ENCODE measurements at places on chromosomes 4 and X.

DNA sequence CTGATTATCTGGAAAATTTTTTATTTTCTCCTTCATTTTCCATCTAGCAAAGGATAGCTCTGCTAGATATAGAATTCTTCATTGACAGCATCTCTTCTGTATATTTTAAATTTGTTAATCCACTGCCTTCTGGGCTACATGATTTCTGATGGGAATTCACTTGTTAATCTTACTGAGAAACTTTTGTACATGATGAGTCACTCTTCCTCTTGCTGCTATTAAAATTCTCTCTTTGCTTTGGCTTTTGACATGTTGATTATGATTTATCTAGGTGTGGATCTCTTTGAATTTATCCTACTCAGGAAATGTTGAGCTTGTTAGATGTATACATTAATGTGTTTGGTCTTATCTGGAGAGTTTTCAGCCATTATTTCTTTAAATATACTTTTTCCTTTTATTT lies 27.5 kb downstream of the OR13H1 start:
- DNase-seq: no peak

DNA sequence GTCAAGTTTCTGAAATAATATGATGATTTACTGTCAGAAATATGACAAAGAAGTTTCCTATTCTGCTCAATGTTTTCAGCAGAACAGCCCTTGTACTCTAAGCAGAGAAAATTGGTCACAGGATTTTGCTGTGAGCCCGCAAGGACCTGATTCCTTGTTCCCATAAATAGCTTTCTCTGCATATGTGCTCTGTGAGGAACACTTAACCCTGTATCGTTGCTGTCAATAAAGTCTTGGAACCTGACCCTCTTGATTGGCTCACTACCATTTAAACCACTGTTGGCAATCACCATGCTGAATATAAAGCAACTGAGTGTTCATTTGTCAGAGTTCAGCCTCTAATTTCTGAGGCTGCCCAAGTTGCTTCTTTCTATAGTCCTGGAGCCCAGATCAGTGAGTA lies 158.2 kb upstream of the NOCT start:
- DNase-seq: no peak

DNA sequence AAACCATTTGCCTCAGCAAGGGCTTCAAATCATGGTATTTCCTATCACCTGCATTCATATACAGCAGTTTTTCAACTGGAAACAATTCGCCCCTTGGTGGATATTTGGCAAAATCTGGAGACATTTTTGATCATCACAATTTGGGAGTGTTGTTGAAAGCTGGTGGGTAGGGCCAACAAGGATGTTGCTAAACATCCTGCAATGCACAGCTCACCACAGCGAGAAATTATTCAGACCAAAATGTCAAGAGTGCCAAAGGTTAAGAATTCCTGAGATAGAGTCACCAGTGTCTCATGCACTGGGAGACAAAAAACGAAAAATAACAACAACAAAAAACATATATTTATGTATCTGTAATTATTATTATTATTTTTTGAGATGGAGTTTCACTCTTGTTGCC lies 435.2 kb upstream of the CTSO start:
- no peak for DNase-seq

GRCh38 chr4:64814616-64815015 lies 405.4 kb upstream of the TECRL start:
- no peak for DNase-seq

DNA sequence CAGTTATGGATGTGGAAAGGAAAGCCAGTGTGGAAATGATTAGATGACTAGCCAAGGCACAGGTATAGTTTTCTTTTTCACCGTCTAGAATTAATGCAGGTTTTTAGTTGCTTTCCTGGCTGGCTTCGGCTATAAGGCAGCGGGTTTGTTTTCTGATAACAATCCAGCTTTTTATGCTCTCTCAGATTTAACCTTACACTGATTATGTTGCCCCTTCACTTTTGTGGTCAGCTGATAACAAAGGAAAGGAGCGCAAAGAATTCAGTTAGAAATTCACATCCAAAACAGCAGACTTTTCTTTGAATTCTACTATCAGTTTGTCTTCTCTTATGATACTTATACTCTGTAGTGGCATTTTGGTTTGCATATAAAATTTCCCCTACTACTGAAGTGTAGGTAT lies 94.2 kb upstream of the CENPE start:
- DNase-seq: no peak

DNA sequence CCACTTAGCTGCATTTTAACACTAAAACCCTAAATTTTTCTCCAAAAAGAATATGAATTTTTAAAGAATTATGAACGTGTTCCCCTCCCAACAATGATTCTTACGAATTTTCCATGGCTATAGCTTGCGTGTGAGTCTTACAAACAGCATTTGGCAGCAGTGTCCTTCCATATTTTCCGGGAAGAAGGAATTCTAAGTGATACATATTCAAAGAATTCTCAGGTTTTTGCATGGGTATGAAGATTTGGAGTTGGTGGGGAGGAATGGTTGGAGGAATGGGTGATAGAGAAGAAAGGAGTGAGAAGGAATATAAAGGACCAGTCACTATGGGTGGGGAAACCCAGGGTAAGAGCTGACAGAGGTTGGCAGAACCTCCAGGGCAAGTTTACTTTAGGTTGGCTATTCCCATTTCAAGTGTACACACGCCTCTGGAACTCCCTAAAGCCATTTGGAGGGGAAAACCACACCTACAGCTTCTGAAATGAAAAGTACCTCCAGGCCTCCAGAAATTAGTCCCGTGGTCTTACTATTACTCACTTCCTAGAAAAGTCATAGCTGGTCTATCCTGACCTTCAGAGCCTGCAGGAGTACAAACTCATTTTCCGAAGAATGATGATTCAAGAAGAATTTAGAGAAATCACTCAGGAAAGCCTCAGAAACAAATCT lies 420.8 kb upstream of the DIPK2B start:
- DNase-seq: peak; percentile 54

DNA sequence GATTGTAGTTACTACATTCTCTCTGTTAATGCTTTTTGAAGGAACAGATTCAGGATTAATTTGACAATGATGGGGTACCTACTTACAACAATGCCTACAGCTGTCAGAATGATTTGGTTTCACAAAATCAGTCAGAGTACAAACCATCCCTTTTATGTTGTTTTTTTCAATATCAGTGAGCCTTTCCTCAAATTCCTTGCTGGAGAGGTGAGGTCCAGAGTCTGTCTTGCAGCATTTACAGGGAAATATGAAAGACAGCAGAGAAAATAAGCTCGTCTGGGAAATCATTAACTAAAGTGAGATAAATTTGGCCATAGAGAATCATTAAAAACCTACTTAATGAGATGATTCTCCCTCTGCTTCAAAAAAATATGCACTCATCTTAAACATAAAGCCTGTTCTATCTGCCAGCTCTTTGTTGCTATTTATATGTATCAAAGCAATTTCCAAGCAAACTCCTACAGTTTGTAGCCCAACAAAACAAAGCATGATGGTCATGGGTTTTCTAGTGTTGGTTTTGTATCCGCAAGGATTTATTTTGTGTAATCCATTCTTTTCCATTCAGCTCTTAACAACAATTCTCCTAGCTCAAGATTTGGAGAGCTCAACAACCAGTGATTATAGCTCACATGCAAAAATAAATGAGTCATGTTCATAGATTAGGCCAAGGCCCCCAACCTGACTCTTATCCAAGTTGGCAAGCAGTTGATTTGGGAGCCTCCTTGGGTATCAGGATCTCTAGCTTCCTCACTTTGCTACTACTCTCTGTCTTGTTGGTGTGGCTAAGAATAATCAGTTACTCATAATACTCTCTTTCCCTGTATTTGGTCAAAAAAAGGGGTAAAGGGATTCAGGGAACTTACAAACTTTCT lies 222.6 kb downstream of the ENOX2 start:
- DNase-seq: no peak

- no peak for DNase-seq
Observed at GRCh38 chr4:84243685-84244084, 255.4 kb downstream of the NKX6-1 start.

GRCh38 chrX:150372280-150372679 lies 9.2 kb downstream of the MAMLD1 start:
- no peak for DNase-seq

DNA sequence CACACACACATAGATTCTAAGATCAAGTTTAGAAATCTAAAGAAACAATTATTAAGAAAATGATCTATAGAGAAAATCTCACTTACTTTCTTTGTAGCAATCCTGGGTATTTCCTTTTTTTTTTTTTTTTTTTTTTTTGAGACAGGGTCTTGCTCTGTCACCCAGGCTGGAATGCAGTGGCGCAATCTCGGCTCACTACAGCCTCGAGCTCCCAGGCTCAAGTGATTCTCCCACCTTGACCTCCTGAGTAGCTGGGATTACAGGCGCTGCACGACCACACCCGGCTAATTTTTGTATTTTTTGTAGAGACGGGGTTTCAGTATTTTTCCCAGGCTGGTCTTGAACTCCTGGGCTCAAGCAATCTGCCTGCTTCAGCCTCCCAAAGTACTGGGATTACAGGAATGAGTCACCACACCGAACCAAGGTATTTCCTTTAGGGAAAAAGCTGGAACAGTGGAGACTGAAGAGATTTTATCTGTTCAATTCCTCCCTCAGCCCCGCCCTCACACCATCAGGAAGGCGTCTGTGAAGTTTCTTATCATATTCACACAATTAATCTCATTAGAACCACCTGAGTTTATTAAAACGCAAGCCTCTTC lies at the start of gene TRIML2:
TRIML2 (minus strand) TSS at position 447 of the 599 bp plus-strand sequence. CDS start 4,235 bp downstream, outside the sequence.
- no peak for DNase-seq

DNA sequence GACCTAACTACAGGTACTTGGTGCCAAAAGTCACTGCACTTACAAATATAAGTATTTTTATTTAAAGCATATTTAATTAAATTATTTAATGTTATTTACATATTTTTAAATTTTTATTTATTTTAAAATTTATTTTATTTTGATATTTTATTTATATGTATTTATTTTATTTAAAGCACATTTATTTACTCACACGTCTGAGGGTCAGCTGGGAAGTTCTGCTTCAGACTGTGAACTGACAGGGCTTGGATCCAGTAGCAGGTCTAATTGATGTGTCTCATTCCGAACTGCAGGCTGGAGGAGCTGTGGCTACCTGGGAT lies 392.5 kb downstream of the GBA3 start:
- no peak for DNase-seq

DNA sequence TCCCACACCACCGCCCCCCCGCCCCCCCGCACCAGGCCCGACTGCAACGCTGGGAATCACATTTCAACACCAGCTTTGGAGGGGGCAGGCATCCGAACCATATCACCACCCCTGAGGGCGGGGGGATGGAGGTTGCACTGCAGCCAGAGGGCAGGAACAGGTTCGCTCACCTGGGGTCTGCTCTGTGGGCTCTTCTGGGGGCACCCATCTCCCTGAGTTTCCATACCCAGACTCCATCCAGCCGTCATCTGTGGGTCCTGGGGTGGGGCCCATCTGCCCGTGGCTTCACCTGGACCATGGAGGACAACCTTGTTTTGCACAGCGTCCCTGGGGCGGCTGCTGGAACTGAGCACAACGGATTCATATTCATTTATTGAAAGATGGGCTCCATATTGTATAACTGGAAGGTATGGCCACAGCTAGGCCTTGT lies 6.9 kb downstream of the PSAPL1 start:
- DNase-seq: no peak

- DNase-seq: no peak
Observed at GRCh38 chrX:138866643-138867042, 155.1 kb upstream of the FGF13 start.

DNA sequence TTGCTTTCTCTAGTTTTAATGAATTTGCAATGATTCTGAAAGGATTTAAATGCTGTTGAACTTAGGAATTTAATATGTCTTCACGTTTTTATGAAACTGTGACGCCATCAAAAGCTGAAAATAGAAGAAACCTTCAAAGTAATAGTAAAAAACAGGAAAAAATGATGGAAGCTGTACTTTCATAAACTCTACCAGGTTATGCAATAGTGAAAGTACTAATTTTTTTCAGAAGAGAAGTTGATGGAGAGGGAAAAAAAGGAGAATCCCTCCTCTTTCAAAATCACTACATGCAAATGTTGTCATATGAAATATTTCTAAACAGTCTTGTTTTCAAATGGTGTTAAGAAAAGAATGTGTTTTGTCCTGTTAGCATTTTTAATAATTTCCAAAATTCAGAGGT lies 73.6 kb downstream of the ZNF330 start:
- no peak for DNase-seq

DNA sequence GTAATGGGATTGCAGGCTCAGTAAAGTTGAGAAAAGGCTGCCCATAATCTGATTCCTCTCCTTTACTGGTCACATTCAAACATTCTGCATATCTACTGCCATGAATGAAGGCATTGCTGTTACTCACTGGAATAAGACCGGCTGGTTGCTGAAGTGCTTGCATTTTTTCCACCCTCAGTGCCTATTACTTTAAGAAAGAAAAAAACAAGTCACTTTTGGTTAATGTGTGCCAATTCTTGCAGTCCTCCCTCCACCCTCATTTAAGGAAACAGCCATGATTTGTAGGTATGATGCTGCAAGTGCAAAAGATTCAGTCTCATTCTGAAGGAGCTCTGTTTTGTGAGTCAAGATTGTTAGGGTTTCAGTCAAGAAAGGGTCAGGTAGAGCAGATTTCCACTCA lies 94.9 kb downstream of the EMCN start:
- no peak for DNase-seq

DNA sequence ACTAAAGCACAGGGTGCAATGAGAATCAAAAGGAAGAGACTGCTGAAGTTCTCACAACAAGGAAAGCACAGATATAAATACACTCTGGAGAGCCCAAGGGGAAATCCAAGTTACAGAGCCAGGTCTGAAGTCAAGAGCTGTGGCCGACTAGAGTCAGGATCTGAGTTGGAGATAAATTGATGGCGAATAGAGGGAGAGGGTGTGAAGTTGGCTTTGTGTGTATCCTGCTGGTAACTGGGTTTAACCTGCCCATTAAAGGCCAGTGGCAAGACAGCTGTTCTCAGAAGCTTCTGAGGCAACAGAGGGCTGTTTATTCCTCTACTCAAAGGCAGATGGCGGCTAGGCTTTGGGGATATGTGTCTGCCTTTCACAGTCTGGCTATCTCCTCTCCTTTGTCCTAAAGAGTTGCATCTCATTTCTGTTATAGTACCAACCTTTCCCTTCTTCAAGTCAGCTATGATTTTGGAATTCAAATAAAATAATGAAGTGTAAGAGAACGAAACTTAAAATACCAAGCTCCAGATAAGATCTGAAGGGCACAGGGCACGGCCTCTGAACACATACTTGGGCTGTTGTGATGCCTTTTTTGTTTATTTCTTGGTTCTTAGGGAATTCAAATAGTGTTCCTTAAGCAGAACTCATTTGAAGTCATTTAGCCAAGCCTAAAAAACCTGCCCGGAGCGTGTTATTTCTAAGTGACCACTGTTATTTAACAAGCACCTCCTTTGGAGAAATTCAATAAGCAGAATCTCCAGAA lies 142.1 kb downstream of the APBB2 start:
- DNase-seq: no peak

DNA sequence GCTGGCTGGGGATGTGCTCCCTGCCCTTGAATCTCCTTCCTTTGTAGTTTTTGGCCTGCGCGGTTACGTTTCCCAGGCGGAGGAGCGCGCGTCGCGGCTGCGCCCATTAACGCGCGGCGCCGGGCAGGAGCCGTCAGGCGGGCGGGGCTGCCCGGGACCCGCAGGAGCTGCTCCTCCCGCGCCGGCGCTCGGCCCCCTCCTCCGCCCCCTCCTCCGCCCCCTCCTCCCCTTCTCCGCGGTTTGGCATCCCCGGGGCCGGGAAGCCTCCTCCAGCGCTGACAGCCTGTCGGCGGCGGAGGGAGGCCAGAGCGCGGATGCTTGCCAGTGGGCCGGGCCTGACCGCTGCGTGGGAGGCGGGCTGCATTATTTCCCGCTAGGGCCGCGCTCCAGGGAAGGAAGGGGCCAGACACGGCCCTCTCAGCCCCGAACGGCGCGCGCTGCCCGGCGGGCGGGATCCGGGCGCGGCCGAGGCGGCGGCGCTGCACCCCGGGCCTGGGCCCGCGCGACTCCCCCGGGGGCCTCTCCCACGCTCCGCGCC lies at the start of gene DCLK2:
DCLK2 (plus strand) TSS at position 405 of the 538 bp plus-strand sequence. CDS start 583 bp downstream, outside the sequence.
- DNase-seq: peak; percentile 79

Data from fibroblast of skin of left biceps (primary cell).